ENCODE measurements at places on chromosomes 4 and X. TPM values are rescaled to one million over a fixed set of nuclear protein-coding genes. Genes with fewer than 3 reads are reported as not detected.

Gene UGT2A1
- not detected for total RNA-seq

Gene SSX3
- total RNA-seq, result not detected

Gene SATL1
- not detected for total RNA-seq

DNA sequence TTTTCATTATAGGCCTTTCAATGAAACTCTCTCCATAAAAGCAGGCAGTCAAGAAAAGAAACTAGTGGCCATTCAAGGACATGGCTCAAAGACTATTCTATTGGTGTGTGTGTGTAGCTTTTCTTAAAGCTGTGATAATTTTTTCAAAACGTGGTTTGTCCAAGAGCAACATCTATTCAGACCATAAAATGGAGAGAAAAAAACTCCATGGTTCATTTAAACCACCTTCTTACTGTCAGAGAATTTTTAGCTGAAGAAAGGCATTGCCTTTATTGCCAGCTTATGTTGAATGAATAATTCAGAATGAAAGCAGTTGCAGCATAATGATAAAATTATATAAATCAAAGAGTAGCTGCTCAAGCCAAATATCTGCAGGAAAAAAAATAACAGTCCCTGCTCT, 325.5 kb downstream of the PCDH18 start:
- DNase-seq, result no peak

DNA sequence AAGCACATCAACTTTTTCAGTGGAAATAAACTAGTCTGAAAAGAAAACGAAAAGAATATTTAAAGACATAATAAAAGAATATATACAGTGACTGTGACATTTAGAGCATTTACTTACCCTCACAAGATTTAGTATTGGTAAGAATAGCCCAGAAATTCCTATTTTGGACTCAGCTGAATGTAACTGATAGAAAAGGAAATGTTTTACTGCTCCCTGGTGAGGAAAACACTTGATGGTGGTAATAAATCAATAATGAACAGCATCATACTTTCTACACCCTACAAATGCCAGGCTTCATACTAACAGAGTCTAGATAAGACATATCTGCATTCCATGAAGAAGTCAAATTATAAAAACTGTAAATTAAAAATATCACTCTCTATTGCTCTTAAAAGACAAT, 753.5 kb upstream of the PCDH10 start:
- DNase-seq, result no peak

Gene BEX5
- not detected for total RNA-seq

GRCh38 chr4:169663831-169664230, 43.5 kb downstream of the CLCN3 start:
- no peak for DNase-seq

Gene FMR1NB
- total RNA-seq, result not detected

DNA sequence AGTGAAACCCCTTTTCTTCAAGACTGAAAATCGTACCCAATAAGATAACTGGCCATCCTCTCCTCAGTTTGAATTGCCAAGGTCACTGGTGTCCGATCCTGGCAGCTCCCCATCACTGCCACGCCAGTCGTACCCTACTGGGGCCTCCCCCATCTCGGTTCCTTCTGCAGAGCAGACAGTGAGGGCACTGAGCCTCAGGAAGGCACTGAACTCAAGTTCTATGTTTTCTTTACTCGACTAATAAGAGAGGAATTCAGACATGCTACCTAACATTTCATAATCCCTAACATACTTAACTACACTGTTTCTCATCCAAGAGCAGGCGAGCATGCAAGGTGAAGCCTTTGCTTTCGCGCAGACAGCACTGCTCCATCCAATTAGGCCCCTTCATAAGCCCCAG, 23.4 kb downstream of the ZFYVE28 start:
- no peak for DNase-seq

- no peak for DNase-seq
Observed at GRCh38 chrX:64338296-64338695, 57.0 kb downstream of the MTMR8 start.

Gene CTAG2
- total RNA-seq, result not detected

DNA sequence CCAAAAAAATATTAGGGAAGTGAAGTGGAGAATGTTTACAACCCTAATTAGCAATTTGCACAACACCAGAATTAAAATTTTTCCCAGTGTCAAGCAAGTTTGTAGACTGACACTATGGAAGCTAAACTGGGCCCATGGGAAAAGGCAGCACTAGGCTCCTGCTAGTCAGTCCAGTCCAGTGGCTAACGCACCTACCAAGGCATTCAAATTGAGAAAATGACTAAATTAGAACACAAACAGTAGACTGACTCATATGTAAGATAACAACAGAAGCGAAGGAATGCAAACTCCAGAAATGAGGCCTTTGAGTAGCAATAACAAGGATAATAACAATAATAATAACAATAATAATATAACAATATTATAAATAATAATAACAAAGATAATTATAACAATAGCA, 90.7 kb downstream of the GRIA3 start:
- no peak for DNase-seq

DNA sequence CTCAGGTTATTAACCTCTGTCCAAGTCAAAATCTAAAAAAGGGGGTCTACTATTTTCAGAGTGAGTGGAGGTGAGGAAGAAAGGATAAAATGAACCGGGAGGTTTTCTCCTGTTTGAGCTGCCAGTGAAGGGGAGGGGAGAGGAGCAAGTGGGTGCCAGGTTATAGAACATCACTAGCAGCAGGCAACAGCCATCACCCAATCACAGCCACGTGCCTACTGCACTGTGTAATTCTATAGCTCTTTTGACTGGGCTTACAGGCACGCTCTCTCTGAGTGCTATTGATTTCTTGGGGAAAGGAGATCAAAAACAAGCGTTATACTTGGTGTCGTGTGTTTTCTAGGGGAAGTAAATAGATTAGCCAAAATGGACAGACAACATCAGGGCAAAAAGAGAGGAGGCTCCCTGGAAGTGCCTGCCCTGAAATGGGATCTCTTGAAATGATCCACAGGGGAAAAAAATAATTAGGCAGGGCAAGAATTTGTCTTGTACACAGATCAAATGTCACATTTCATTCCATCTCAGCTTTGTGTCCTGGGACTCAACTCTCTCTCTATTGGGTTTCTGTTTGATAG, 300.5 kb upstream of the LCORL start:
- DNase-seq, result no peak

Gene HERC5
- 7.2 TPM for total RNA-seq

GRCh38 chr4:159512348-159512747, 409.5 kb downstream of the RAPGEF2 start:
- DNase-seq, result no peak

Gene GAGE12G
- not detected for total RNA-seq

GRCh38 chr4:120844528-120844921, 78.0 kb downstream of the PRDM5 start:
- no peak for DNase-seq

GRCh38 chr4:119337010-119337409, 15.1 kb upstream of the FABP2 start:
- DNase-seq, result no peak

DNA sequence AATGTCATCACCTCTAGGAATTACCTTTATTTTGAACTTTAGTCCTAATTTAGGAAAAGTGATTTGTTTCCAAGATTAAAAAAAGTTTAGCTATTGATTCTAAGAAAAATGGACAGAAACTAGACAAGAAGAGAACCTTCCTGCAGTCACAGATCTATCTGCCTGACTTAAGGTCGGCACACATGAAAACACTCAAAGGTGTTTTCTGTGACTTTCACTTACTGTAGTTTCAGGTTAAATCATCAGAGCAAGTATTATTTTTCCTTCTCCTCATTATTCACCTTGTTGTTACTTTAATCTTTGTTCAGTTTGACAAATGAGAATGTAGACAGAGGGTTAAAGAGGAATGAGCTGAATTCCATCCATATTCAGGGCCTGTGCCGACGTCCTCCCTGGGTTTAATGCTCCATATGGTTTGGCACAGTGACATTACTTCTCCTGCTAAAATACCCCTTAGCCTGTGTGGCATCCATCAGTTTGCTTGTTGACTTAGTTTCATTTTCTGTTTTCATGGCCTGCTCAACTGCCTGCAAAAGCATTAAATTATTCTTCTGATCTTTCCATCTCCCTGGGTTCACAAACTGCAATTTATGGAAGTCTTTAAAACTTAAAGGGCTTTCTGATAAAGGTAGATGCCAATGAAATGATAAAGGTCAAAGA, 352.7 kb downstream of the NKX6-1 start:
- DNase-seq, result no peak

GRCh38 chr4:184392748-184393559, 81.4 kb downstream of the IRF2 start:
- no peak for DNase-seq

DNA sequence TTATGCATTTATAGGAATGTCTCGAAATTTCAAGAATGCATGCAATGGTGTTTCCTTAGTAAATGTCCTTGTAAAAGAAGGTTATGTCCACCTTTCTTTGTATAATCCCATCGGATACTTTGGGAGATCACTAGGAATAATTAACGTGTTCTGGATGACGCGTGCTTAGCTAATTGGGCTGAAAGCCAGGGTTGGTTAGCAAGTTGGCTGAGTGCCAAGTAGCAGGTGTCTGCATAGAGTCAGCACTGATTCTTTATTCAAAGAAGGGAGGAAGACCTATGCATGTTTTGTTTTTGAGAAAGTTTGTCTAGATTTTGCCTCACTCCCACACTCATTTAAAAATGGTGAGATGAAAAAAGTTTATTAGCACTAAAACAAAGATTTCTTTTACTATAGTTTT, 144.6 kb downstream of the SOX3 start:
- no peak for DNase-seq
